Jurkat, Clone E6-1 (cell line): ENCODE measurements at places on chromosomes 5 and 9.

GRCh38 chr9:129761293-129761900, 8.6 kb upstream of the PTGES start:
- no peak for DNase-seq

DNA sequence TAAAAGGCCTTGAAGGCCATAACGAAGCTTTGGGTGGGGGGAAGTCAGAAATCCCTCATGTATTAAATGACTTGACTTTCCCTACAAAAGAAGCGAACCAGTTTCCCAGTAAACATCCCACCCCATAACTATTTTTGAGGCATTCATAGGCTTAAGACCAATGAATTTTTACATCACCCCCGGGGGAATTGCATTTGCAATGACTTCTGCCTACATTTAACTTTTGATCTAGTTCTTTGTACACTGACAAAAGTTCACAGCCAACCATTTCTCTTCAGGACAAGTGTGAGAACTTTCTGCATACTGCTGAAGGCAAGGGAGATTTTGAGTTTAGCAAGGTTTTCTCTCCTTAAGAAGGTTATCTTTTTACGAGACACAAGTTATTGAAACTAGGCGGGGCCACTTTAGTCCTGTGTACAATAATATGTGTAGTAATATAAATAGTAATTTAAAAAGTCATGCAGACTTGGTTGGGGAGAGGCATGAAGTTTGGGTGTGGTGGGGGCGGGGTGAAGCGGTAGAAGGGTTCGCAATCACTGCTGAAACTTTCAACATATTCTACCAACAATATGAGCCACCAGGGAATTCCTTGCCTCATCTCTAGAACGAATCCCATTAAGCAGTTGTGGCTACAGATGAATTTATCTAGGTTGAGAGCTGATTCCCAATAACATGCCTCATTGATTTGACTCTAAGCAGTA, 2.5 kb downstream of the TJP2 start:
- DNase-seq, result no peak

- DNase-seq, result no peak
Observed at GRCh38 chr9:94687451-94687850, 39.0 kb upstream of the AOPEP start.

- no peak for DNase-seq
Observed at GRCh38 chr9:127229691-127230417, 34.7 kb upstream of the GARNL3 start.

DNA sequence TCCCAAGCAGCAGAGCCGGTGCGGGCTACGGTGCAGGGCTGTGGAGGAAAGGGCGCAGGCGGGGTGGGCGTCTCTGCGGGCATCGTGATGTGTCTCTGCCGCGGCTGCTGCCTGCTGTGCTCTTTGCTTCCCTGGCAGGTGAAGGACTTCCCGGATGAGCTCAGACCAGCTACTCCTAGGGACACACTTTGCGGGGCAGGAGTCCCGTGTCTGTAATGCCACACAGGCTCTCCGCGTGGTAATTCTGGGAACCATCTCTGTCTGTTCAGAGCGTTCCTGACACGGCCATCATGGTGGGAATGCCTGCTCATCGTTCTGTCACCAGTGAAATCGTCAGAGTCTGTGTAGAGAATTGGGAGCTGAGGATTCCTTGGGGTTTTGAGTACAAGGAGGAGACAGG, 235.5 kb downstream of the FANCC start:
- DNase-seq, result no peak
